ENCODE measurements at places on chromosomes 5 and 9.
A peak's percentile ranks its signal among the peaks of the same experiment; 100 is the strongest.

DNA sequence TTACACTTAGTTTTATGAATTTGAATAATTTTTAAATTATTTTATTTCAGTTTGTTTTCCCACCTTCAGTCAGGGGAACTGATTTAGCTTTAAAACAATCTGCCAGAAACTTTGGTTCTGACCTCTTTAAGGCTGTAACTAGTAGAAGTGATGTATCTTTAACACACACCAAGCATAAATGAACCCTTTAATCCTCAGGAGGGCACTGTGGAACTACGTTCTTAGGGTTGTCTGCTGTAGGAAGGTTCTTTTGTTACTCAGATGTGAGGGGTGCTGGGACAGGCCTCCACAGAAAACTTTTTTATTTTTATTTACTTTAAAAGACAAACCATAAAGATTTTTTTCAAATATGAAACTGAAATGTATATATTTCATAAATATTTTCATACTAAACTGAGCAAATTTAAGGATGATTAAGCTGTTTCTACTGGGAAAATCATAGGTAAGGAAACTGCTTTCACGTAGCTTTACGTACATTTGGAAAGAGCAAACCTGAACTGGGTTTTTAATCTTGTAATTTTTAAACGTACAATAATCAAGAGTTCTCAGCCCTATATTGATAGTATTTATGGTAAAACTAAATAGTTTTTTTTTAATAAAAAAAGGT, 5.3 kb downstream of the KLF4 start:
- peak; percentile 46 for DNase-seq

GRCh38 chr5:178324481-178325310, 92.1 kb upstream of the PHYKPL start:
- no peak for DNase-seq

- DNase-seq, result no peak
Observed at GRCh38 chr5:159210210-159210661, 883 bp upstream of the RNF145 start.

GRCh38 chr9:127444921-127445850, 6.0 kb downstream of the RPL12 start:
- no peak for DNase-seq

DNA sequence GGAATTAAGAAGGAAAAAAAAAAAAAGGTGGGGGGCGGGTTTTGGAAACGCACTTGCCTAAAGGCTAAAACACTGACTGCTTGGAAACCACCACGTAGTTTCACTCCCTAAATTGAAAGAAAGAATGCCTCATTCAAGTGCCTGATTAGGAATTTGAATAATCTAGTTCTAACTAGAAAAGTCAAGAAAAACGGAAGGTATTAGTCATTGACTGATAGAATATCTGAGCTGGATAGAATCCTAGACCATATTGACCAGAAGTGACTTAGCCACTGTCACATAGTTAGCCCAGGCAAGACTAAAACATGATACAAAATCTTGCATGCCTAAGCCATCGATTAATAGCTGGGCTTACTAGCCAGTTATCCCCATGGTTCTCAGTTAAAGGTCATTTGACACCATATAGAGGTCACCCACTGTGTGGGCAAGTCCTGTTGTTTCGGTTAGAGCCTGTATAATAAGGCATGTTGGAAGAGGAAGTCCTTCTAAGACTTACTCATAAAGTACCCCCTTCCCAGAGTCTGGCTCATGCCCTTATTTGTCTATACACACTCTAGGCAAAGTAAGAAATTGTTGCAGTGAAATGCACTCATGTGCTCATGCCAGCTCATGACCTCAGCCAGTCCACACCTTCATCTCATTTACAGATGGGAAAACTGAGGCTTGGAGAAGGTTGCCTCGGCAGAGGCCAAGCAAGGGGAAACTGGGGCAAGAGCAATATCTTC, 40.2 kb downstream of the SH3RF2 start:
- DNase-seq, result no peak

- no peak for DNase-seq
Observed at GRCh38 chr5:88889189-88890069, 6.4 kb upstream of the MEF2C start.

GRCh38 chr9:95181226-95181818, 136.2 kb downstream of the FANCC start:
- DNase-seq, result no peak

DNA sequence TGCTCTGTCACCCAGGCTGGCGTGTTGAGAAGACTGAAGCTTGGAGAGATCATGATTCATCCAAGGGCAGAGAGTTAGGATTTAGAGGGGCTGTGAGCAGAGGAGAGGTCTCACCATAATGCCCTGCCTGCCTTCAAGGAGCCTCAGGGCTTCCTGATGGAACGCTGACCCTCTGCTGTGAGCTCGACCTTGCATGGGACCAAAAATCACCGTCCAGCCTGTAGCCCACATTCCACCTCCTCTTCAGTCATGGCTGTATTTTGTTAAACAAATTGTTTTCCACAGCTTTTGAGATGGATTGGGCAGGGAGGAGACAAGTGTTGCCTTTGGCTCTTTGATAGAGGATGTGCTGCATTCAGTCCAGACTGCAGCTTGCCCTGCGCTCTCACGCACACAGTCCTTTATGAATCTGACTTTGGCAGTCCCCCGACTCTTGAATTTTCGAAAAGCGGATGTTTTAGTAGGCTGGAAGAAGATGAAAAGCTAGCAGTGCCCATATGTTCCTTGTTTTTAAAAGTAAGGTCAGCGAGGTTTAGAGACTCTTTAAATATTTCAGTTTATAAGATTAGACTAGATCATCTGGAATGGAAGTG, 79.5 kb downstream of the MVB12B start:
- DNase-seq, result no peak

DNA sequence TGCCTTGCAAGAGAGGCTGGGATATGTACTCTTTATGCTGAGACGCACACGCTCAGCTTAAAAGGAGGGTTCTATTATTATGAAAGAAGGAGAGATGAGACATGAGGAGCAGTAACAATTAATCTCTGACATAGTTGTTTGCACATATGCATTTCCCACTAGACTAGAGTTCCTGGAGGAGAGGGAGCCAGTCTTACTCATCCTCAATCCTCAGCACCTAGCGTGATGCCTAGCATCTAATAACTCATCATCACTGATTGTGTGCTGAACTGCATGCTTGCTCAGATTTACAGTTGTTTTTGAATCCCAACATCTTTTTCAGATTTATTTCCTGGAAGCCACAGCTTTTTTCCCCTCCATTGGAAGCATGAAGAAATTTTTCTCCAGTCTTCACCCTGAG, 35.5 kb downstream of the GCNT4 start:
- no peak for DNase-seq

GRCh38 chr5:42970636-42971559, 69.2 kb downstream of the ANXA2R start:
- DNase-seq, result no peak

DNA sequence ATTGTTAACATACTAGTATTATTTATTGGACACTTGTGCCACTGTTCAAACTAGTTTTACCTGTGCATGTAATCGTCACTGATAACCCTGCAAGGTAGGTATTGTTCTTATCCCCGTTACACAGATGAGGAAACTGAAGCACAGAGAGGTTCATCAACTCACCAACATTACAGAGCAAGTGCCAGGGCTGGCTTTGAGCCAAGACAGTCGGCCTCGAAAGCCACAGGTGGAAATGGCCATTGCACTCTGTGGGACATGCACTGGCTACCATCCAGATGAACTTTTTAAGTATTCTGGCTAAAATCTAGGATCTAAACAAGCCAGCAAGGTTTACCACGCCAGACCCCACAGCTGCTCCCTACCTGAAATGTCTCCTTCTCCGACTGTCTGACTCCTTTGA, 57.9 kb downstream of the TEX10 start:
- DNase-seq, result no peak

DNA sequence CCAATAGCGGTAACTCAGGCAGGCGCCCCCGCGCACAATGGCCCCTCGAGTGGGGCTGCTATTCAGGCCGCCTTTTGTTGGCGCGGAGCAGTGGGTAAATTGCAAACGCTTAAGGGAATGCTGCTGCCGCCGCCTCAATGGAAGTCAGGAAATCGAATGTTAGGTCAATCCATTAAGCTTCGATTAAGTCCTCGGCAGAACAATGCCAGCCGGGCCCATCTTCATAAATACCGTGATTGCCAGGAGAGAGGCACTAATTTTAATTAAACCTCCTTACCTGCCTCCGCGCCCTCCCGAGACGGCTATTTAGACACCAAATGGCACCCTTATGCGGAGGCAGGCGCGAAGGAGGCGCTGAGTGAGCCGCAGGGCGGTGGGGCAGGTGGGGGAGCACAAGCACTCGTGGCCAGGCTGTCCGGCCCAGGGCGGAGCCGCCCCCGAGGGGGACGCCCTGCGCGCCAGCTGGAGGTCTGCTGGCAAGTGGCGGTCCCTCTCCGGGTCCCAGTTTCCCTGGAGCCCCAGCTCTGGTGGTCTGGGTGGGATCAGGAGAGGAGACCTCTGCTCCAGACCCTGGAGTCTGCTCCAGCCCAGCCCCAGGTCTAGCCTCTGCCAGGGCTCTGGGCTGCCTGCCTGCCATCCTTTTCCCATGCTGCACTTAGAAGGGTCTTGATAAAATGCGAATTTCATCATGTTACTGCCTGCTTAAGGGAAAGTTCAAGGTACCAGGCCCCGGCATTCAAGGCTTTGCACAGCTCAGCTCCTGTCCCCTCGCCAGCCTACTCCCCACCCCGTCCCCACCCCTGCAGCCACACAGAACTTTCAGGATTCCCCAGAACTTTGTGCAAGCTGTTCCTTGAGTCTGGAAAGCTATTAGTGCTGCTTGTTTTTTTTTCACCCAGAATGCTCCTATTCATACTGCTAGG, 19.7 kb downstream of the NR5A1 start:
- DNase-seq, result no peak

- no peak for DNase-seq
Observed at GRCh38 chr5:142814122-142814521, 43.9 kb downstream of the ARHGAP26 start.

DNA sequence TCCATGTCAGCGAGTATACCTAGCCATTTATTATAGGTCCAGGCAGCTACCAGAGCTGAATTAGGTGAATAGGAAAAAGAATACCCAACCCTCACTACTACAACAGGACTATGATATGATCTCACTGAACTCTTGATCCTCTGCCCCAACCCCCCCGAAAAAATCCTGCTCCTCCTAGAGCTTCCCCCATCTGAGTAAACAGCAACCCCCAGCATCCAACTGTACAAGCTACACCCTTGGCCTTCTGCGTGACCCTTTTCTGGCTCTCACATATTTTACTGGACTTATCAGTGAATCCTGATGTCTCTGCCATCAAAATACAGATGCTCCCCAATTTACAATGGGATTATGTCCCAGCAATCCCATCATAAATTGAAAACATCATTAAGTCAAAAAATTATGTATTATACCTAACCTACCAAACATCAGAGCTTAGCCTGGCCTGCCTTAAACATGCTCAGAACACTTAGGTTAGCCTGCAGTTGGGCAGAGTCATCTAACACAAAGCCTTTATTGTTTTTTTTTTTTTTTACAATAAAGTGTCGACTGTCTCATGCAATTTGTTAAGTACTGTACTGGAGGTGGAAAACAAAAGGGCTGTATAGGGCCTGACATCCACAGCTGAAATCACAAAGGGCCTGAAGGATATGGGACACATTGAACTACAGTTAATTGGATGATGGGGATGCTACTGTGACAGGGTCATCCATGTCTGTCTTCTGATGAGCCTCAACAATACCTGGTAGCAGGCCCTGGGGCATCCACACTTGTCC, 128.9 kb upstream of the ERCC6L2 start:
- DNase-seq, result no peak

DNA sequence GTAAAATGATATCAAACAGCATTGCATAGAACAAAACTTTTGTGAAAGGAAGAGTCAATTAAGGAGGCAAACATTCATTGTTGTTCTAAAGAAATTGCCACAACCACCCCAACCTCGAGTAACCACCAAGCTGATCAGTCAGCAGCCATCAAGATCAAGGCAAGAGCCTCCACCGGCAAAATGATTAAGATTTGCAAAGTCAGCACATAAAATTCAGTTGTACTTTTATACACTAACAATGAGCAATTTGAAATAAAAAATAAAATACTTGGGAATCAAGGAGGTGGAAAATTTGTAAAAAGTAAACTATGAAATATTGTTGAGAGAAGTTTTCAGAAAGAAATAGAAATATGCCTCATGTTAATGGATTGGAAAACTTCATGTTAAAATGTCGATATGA, 1118.5 kb downstream of the PTPRD start:
- DNase-seq, result no peak

- no peak for DNase-seq
Observed at GRCh38 chr5:83787631-83788030, 67.0 kb upstream of the HAPLN1 start.

GRCh38 chr5:160390787-160391696, 8.8 kb downstream of the FAM200C start:
- no peak for DNase-seq

- DNase-seq, result no peak
Observed at GRCh38 chr9:87635656-87636501, 90.0 kb upstream of the CTSL start.

DNA sequence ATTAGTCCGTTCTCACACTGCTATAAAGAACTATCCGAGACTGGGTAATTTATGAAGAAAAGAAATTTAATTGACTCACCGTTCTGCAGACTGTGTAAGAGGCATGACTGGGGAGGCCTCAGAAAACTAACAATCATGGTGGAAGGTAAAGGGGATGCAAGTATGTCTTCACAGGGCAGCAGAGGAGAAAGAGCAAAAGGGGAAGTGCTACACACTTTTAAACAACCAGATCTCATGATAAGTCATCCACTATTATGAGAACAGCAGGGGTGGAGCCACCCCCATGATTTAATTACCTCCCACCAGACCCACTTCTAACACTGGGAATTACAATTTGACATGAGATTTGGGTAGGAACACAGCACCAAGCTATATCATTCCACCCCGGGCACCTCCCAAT, 26.6 kb downstream of the FST start:
- DNase-seq, result no peak

DNA sequence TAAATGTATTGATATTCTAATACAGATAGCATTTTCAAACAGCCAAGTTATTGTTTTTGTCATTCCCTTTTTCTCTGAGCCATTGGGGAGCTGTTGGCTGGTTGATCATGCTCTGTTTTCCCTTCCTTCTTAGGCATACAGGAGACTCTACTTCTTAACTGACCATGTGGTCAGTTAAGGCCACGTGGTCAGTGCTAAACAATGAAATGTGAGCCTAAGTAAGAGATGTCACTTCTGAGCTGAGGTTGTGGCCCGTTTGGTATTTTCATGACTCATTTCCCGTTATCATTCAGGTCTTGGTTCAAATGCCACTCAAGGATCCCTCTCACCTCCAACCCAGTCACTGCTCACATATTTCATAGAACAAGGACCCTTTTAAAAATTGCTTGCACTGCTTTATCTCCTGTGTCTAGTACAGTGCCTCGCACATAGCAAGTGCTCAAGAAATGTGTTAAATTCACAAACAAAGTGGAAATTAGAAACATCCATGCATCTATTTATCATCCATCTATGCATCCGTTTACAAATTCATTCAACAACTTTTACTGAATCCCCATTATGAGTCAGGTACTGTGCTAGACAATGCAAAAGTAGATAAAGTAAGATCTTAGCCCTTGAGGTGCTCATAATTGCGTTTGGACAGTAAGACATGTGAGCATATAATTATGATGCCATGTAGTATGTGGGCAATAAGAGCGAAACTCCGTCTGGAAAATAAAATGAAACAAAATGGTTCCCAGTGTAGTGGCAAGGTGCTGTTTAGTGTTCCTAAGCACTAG, 50.7 kb downstream of the ARRDC3 start:
- no peak for DNase-seq

GRCh38 chr9:25804856-25805255, 126.6 kb upstream of the TUSC1 start:
- DNase-seq, result no peak
